Substantia nigra (tissue), 51 donors: ENCODE measurements at places on chromosomes 6 and 20.

GRCh38 chr6:105669232-105669631 lies 266.4 kb upstream of the PREP start:
- DNase-seq: no peak

DNA sequence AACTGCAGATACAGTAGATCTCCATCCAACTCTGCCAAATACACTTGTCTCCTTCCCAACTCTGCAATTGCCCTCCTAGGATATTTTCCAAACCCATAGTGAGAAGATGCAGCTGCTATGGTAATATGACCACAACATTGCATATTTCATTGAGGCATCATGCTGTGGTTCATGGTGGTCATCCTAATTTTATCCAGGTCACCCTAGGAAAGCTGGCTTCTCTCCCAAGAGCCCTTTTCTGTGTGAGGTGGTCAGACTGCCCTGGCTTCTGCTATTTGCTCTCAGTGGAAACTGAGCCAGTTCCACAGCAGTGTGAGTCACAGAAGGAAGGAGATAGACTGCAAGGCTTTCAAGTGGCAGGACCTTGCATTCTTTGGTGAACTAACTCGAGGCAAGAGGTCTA lies 5.5 kb downstream of the OGFRL1 start:
- DNase-seq: no peak

DNA sequence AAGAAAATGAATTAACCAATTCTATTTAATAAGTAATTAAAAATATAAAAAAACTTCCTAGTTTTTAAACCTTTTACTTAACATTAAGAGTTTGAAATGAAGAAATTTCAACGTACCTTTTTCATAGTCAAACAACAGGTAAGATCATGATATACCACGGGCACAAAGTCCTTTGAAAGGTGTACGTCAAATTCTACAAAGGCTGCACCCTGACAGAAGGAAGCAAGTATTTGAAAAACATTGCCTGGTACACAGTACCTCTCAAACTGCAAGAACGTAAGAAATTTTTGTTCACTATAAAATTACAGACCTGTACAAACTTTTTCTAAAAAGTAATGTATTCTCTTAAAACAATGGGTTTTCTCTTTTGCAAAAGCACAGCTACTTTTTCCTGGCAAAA lies 180.2 kb upstream of the SHLD1 start:
- no peak for DNase-seq

- no peak for DNase-seq
Observed at GRCh38 chr6:112441607-112442006, 94.5 kb downstream of the RFPL4B start.

- no peak for DNase-seq
Observed at GRCh38 chr6:69729870-69730449, 66.8 kb downstream of the LMBRD1 start.

GRCh38 chr6:32937230-32937633 lies 3.6 kb downstream of the HLA-DMB start:
- DNase-seq: no peak

GRCh38 chr20:60142587-60142986 lies 184.4 kb downstream of the CDH26 start:
- DNase-seq: no peak

- no peak for DNase-seq
Observed at GRCh38 chr6:72826037-72826436, 204.2 kb downstream of the KCNQ5 start.

- DNase-seq: no peak
Observed at GRCh38 chr20:32535316-32535952, 49.7 kb downstream of the NOL4L start.

DNA sequence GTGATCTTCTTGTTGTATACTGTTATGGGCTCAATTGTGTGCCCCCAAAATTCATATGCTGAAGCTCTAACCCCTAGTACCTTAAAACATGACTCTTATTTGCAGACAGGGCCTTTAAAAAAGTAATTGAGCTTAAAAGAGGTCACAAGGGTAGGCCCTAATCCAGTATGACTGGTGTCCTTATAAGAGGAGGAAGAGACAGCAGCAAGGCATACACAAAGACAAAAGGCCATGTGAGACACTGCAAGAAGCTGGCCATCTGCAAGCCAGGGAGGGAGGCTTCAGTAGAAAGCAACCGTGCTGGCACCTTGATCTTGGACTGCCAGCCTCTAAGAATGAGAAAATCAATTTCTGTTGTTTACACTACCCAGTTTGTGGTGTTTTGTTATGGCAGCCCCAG lies 8.4 kb downstream of the CAGE1 start:
- DNase-seq: no peak
